ENCODE measurements at places on chromosomes 11 and 22. TPM values are rescaled to one million over a fixed set of nuclear protein-coding genes. Genes with fewer than 3 reads are reported as not detected.

Gene MUC6
- total RNA-seq, result not detected

Gene TMX2
- total RNA-seq, result 65.5 TPM

Gene MAML2
- total RNA-seq, result 7.5 TPM

Gene CAPN1
- total RNA-seq, result 117 TPM
